ENCODE measurements at places on chromosomes 7 and 10.

DNA sequence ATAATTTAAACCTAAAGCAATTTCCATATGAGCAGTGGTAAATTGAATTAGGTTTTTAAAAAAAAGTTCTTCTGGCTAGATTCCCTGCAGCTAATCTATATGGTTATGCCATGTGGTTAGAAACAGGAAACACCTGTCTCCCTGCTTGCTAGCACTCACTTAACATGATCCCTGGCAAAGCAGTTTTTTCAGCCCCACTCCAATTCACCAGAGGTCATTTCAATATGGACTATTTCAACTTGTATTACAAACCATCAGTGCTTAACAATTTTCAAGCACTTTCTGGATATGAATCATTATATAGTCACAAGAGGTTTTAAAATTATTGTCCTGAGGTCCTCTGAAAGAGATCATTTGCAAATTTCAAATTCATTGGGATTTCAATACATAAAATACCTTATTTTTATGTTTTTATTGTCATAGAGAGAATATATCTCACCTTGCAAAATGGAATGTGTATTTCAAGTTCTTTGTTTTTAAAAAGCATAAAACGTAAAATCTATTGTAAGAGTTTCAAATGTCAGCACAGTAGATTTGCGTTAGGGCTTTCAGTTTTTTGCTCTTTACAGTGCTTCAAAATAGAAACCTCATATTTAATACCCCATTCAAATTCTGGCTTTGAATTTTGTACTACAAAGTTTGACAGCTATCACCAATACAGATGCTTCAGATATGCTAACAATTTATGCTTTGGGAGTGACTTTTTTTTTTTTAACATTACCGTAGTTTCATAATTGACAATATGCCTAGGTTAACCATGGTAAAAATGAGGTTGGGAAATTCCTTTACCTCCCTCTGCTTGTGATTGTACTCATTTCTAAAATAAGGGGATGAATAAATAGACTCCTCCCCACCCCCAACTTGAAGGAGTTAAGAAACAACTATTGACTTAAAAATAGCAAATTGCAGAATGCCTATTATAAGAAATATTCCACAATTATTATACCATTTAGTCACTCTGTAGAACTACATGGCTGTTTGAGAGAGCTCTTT lies 117.5 kb upstream of the HGF start:
- DNase-seq, result no peak

GRCh38 chr7:19554581-19554980 lies 154.3 kb downstream of the POLR1F start:
- DNase-seq, result no peak

- DNase-seq, result peak; percentile 60
Observed at GRCh38 chr7:123675181-123675473, 19.5 kb downstream of the LMOD2 start.

- no peak for DNase-seq
Observed at GRCh38 chr10:69618746-69619145, 11.3 kb upstream of the FAM241B start.

- DNase-seq, result no peak
Observed at GRCh38 chr7:106063024-106063423, 49.1 kb downstream of the SYPL1 start.

DNA sequence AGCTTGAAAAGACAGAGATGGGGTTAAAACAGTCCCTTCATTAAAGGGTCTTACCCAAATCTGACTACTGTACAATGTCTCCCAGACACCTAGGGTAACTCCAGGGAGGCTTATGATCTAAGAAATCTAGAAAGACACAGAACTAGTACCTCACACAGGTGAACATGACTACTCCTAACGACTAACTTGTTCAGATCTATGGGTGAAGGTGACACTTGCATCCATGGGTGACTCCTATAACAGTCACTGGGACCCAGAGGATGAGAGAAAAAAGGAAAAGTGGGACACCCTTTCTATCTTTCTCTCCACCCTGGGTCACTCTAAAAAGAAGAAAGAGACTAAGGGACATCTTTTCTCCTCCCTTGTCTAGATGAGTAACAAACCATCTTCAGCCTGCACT lies 19.2 kb downstream of the AKR1C8 start:
- DNase-seq, result no peak

- no peak for DNase-seq
Observed at GRCh38 chr7:86181474-86181873, 462.2 kb upstream of the GRM3 start.

DNA sequence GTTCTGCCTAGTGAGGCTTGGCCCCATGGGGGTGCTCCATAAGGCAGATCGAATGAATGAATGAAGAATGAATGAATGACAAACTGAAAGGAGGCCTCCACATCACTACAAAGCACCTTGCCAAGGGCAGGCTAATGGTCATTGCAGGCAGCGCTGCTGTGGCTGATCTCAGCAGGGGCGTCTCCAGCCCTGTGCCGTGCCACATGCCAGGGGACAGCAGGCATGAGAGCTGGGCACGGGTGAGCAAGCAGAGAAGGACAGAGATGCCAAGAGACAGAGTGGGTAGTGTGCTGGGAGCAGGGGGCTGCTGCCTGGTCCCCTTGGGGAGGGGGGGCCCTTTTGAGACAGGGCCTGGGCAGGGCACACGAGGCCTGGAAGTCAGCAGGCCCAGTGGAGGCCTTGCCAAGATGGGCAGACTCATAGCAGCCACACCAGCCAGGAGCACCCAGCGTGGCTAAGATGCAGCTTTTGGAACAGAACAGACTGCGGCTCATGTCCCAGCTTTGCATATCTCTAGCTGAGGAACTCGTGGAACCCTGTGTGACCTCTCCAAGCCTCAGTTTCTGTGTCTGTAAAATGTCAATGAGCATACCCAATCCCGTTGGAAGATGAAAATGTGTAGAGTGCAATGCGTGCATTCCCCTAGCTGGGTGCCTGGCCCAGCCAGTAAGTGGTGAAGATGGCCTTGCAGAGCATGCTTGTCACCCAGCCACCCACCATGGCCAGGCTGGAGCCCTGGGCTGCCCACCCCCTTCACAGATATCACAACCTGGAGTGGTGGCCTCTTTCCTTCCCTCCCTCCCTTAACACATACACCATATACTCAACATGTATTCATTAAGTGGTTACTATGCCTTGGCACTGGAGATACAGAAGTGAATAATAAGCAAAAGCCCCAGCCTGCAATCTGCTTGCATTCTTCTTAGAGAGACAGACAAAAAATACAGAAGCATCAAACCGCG lies 61.1 kb upstream of the LRRC18 start:
- no peak for DNase-seq

DNA sequence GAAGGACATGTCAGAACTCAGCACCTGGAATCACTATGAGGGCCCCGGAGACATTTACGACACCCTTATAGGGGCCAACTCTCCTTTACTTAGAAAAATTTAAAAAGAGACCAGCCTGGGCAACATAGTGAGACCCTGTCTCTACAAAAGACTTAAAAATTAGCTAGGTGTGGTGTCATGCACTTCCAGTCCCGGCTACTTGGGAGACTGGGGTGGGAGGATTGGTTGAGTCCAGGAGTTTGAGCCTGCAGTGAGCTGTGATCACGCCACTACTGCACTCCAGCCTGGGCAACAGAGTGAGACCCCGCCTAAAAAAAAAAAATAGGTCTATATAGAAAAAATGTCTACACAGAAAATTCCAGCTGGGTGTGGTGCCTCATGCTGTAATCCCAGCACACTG lies 7.5 kb upstream of the CYTH3 start:
- DNase-seq, result no peak

- no peak for DNase-seq
Observed at GRCh38 chr10:11588873-11589574, 22.4 kb downstream of the USP6NL start.

DNA sequence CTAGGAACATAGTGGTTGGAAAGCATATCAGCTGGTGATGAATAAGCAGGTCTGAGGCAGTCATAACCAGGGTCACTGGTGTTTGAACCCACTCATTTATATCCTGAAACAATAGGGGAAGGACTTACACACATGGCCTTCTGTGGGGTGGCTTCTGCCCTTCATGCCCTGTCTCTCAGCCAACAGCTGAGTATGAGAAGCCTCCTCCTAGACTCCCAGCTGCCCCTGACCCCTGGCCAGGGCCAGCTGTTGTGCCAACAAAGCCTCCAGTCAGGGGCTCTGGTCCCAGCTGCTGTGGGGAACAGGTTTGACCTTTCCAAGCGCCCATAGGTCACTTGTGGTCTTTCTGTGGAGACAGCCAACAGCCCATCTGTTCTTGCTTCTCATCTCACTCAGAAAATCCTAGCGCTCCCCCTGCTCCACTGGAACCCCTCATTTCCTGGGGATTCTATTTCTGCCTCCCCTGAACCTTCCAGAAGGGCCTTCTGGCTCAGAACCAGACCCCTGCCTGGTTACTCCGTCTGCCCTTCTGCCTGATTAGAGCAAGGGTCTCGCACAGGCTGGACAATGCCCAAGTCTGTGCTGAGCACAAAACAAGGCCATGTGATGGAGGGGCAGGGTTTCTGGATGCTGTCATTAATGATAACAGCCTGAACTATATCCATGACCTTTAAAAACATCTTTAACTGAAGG lies 9.7 kb upstream of the PURB start:
- no peak for DNase-seq

DNA sequence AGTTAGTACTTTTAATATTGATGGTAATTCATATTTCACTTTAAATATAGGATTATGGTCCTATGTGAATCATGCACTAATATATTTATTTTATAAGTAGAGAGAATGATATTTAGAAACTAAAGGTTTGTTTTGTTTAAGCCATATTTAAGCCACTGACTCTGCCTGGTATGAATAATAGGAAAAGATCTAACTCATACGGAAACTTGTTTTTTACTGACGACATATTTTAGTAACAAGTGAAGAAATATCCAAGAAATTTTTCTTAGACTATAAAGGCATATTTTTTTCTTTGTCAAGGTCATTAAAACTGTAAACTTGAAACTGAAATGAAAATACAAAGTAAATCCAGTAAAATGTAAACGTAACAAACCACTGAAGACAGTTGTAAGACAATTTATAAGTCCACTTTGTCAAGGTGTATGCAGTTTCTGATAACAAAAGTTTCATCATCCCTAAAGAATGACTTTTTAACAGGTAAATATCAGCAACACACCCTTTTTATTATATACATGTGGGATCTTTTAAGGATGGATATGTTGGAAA lies 147.1 kb downstream of the PHF14 start:
- DNase-seq, result no peak

- no peak for DNase-seq
Observed at GRCh38 chr10:35572583-35572982, 32.6 kb upstream of the GJD4 start.

DNA sequence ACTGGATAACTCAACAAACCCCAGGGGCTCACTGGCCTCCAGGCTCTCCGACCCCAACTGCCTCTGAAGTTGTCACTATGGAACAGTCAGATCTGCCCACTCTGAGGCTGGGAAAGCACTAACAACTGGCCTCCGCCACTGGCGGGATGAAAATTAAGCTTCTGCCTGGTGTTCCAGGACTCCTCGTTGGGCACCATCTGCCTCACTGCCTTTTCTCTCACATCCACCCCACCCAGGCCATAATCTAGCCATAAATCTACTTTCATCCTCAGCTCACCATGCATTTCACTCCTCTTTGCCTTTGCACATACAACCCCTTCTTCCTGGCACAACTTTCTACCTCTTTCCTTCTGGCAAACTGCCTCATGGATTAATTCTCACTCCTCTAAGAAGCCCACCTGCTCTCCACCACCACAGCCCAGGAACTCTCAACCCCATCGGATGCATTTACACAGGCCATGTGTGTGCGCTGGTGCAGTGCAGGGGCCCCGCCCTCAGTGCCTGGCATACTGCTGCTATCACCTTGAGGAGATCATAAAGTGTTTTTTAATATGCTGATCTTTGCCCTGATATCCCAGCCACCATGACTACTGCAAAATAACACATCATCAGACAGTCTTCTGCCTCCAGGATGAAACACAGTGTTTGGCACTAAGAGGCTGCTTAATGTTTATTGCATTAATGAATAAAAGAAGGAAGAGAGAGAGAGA lies 4.0 kb downstream of the CDHR1 start:
- no peak for DNase-seq

DNA sequence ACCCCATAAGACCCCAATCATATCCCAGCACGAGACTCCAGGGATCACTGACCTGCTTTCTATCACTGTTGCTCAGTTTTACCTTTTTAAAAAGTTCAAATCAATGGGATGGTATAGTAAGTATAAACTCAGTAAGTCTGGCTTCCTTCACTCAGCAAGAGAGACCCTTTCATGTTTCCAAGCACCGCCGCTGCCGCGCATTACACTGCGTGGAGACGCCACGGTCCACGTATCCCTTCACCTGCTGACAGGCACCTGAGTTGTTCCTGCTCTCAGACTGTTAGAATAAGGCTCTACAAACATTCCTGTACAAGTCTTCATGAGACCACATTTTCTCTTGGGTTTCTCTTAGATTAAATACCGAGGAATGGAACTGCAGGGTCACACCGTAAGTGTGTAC lies 28.3 kb downstream of the MAD1L1 start:
- DNase-seq, result no peak

GRCh38 chr10:74827694-74828093 lies 1.3 kb downstream of the KAT6B start:
- DNase-seq, result no peak

DNA sequence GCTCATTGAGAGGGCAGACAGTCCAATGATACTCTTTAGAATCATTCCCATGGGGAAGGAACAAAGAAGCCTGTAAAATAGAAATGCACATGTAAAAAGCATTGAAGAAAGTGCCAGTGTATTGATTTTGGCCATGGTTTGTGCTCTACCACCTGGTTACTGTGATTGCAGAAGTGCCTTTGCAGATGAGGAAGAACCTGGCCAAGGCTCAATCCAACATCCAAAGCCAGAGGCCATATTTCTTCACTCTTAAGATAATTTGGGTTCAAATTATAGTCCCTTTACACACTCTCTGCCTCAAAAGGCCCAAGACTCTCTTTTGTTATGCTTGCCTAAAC lies 122.1 kb downstream of the EGFR start:
- DNase-seq, result no peak

GRCh38 chr10:112261281-112261822 lies 21.8 kb upstream of the TECTB start:
- DNase-seq, result peak; percentile 62
